ENCODE measurements at places on chromosomes 1 and 21.

- DNase-seq: no peak
Measured at GRCh38 chr1:40987439-40988276, 8.2 kb downstream of the CTPS1 start.

DNA sequence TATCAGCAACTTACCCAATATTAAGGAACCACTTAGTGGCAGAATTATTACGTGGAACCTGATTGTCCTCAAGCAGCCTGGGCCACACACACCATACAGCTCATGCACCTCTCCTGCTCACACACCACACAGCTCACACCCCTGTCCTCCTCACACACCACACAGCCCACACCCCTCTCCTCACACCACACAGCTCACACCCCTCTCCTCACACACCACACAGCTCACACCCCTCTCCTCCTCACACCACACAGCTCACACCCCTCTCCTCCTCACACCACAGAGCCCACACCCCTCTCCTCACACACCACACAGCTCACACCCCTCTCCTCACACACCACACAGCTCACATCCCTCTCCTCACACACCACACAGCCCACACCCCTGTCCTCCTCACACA lies 36.8 kb upstream of the LAMC2 start:
- DNase-seq: no peak

DNA sequence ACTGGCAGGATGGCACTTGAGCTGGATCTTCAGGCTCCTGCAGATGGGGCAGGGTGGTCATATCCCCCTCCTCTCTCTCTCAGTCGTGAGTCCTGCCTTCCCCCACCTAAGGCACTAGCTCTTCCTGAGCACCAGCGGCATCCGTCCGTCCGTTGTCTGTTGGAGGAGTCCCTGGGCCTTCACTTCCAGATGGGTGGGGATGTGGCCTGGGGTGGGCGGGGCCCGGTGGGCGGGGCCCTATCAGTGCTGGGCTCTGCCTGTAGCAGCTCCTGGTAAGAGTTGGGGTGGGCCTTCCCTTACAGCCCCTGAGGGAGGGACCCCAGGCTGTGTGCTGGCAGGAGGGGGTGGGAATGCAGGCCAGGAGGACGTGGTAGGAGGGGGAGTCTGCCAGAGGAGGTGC lies 10.3 kb downstream of the LDLRAD2 start:
- no peak for DNase-seq

- DNase-seq: no peak
Measured at GRCh38 chr1:9422321-9422720, 116.9 kb upstream of the SLC25A33 start.

DNA sequence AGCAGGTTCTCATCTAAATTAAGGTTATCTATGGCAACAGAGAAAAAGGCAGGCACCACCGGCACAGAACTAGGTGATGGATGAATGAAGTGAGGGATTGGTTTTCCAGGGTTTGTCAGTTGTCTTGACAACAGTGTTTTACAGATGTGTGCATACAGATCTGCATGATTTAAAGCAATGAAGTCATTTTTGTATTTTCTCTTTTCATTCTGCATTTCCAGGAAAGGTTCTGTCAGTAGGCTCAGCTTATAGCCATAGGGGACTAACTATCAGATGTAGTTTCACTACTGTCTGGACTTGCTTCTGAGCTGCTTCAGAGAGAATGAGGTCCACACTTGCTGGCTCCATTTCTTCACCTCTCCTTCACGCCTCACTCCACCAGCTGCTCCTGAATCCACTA lies 98.2 kb upstream of the LMO4 start:
- DNase-seq: no peak

DNA sequence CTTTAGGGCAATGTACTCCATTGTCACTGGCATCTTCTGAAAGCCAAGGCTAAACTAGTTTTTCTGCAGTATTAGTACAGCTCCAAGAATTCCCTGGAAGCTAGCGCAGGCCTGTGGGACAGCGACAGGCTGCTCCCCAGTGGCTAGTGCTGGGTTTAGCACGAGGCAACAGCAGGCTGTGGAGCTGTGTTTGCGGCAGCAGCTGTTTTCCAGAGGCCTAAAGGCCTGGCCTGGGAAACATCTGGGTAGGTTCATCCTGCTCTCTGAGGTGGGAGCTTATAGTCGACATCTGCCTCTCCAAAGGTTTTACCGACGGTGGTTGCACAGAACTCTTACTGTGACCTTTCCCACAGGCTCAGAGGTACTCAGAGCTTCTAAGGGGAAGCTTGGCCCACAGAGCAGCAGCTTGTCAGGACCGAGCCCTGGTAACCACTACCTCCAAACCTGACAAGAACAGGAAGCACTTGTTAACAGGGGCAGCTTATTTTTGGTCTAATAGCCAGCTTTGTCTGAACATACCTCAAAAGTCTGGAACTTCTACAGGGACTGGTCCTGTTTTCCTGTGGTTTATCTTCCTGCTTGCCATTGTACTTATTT lies 17.2 kb downstream of the CC2D1B start:
- DNase-seq: no peak

DNA sequence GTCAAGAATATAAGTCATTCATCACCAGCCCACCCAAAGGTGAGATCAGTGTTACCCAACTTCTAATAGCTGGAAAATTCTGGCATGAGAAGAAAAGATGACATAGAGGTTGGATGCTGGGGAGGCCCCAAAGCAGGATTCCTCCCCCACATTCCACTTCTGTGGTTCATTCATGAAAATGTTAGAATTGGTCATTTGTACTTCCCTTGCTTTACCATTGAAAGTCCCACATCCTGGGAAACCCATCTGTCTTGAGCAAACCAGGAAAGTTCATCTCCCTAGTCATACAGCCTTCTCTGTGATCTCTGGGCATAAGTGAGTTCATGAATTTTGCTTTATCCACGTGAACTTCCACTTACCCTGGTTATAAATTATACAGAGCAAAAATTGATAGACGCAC lies 66.8 kb downstream of the SERINC2 start:
- DNase-seq: no peak

DNA sequence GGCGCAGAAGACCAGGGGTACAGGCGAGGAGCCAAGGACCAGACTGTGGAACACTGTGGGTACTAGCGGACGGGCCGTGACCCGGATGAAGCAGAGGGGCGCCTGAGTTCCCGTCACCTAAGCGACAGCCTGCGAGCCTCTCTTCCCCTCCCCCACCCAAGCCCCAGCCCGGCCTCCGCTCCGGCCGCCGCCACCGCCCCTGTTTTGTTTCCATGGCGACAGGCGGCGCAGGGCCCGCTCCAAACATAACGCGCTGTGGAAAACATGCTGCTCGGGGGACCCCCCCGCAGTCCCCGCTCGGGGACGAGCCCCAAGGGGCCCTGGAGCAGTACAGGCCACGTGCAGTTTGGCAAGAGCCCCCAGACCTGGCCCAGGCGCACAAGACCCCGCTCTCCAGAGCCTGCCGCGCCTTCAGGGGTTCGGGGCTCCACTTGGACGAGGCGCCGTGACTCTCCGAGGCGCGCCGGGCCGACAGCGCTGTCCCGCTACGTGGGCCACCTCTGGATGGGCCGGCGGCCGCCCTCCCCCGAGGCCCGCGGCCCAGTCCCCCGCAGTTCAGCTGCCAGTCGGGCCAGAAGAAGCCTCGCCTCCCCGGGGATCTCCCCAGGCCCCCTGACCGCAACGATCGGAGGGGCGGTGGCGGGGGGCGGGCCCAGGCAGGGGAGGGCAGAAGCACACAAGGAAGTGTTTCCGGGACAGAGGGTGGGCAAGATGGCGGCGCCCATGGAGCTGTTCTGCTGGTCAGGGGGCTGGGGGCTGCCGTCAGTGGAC lies at the start of gene MTX1:
Gene MTX1 (plus strand): TSS at position 155 of the 771 bp plus-strand sequence. CDS start 110 bp downstream, at position 265.
- peak; percentile 92 for DNase-seq

DNA sequence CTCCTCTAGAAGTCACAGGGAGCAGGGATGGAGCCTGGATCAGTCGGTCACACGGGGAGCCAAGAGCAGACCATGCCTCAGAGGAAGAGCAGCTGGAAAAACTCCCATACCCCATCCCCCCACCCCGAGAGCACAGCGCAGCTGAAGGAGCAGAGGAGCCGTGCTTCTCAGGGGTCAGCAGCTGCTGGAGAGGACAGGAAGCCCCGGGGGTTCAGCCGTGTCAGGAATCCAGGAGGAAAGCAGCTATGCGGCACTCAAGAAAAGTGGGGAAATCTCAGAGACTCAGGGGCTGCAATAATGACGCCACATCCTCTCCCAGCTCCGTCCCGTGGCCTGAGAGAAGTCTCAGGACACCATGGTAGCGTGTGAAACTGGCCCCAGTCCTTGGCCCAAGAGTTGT lies 102.3 kb downstream of the NPHP4 start:
- no peak for DNase-seq

DNA sequence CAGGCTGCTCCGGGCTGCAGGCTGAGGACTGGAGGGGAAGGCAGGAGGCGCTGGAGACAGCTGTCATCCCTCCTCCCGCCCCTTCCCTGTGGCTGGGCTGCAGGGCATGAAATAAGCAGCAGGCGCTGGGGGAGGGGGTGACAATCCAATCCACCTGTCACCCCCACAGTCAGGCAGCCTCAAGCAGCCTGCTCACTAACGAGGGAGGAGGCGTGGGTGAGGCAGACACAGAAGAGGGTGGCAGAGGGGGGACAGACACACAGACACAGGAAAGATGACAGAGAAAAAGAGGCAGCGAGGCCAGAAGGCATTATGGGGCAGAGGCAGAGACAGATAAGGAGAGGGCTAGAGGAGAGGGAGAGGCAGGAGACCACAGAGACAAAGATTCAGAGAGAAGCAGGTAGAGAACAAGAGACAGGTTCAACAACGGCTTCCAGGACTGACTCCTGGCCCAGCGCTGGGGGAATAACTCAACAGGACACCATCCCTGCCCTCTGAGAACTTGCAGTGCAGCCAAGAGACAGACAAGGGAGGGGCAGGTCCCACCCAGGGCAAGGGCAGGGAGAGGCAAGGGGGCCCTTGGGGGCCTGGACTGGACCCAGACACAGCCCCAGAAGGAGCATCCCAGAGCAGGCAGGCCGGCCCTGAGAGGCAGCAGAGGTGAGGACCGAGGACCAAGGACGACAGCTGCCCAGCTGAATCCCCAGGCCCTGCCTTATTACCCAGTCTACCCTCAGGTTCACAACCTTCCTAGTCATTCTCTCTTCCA lies 11.2 kb downstream of the MEF2D start:
- peak; percentile 70 for DNase-seq

GRCh38 chr1:204896787-204897469 lies 26.3 kb downstream of the NFASC start:
- DNase-seq: no peak
